ENCODE measurements at places on chromosomes 7 and 10. TPM values are rescaled to one million over a fixed set of nuclear protein-coding genes. Genes with fewer than 3 reads are reported as not detected.
A peak's percentile ranks its signal among the peaks of the same experiment; 100 is the strongest.

Gene CDC123
- polyA plus RNA-seq = 145 TPM

Gene ZPBP
- not detected for polyA plus RNA-seq

Gene SH2B2
- polyA plus RNA-seq = 0.12 TPM

Gene HHEX
- 110 TPM for polyA plus RNA-seq

Gene SMKR1
- polyA plus RNA-seq = 1.8 TPM

Gene SEMA3E
- polyA plus RNA-seq = not detected

Gene TFR2
- 82.0 TPM for polyA plus RNA-seq

Gene SYT15
- 0.36 TPM for polyA plus RNA-seq

Gene PDIA4
- polyA plus RNA-seq = 155 TPM

Gene KAZALD1
- 8.9 TPM for polyA plus RNA-seq

Gene DENND2A
- polyA plus RNA-seq = not detected

Gene PVRIG
- not detected for polyA plus RNA-seq

Gene TRIM74
- not detected for polyA plus RNA-seq

Gene MNX1
- polyA plus RNA-seq = 4.0 TPM

Gene IQUB
- polyA plus RNA-seq = 0.62 TPM

Gene IFIT1
- polyA plus RNA-seq = 0.03 TPM

Gene GPR85
- 4.0 TPM for polyA plus RNA-seq

Gene RGR
- not detected for polyA plus RNA-seq

Gene MRC1
- polyA plus RNA-seq = 0.08 TPM

DNA sequence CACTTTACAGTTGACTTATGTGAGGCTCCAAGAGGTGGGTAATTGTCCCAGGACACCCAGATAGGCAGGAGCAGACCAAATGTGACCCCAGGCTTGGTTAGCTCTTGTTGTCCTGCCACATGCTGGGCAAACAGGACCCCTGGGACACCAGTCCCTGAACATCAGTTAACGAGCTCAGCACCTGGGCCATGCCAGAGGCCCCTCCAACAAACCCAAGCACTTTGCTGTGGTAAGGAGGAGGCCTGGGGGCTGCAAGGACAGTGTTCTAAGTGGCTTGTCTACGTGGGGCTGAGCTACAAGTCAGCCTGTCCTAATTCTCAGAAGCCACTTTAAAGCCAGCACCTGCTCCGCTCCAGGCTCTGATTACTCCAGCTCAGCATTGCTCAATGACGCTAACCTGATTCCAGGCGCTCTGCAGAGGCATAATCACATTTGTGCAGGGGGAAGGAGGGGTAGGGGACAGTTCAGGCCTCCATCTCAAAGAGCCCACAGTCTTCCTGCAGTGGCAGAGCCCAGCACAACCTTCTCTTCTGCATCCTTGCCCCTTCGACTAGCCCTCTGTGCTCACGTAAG, 57.2 kb downstream of the DDC start:
- peak; percentile 12 for DNase-seq

- DNase-seq = no peak
Observed at GRCh38 chr7:127476618-127477017, 84.1 kb upstream of the ZNF800 start.

- DNase-seq = no peak
Observed at GRCh38 chr7:1220977-1221745, 11.5 kb upstream of the UNCX start.

- DNase-seq = no peak
Observed at GRCh38 chr7:133095119-133095671, 13.3 kb upstream of the CHCHD3 start.

- no peak for DNase-seq
Observed at GRCh38 chr7:105673367-105674084, 92.2 kb upstream of the EFCAB10 start.

DNA sequence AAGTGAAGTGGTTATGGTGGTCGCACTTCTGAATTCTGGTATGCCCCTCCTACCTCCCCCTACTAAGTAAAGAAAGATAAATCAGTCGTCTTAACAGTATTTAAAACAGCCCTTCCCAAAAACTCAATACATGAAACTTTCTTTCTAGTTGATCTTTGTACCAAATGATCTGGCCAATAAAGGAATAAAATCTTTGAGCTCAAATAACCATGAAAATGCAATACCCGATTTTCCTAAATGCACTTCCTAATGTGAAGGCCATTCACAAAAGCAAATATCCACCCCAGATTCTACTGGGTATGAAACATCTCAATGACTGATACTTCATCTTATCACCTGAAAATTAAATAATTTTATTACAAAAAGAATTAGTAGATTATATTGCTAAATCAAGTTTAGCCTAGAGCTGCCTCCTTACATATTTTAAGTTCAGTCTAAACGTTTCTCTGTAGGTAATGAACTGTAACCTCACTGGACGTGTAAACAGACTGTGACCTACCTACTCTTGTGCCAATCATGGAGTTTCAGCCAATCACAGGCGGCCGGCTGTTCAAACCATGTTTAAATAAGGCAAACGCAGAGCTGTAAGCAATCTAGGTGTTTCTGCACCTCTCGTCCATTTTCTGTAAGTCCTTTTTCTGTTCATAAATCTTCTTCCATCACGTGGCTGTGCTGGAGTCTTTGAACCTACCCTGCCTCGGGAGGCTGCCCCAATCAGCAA, 146.9 kb upstream of the AKR1E2 start:
- DNase-seq = no peak

DNA sequence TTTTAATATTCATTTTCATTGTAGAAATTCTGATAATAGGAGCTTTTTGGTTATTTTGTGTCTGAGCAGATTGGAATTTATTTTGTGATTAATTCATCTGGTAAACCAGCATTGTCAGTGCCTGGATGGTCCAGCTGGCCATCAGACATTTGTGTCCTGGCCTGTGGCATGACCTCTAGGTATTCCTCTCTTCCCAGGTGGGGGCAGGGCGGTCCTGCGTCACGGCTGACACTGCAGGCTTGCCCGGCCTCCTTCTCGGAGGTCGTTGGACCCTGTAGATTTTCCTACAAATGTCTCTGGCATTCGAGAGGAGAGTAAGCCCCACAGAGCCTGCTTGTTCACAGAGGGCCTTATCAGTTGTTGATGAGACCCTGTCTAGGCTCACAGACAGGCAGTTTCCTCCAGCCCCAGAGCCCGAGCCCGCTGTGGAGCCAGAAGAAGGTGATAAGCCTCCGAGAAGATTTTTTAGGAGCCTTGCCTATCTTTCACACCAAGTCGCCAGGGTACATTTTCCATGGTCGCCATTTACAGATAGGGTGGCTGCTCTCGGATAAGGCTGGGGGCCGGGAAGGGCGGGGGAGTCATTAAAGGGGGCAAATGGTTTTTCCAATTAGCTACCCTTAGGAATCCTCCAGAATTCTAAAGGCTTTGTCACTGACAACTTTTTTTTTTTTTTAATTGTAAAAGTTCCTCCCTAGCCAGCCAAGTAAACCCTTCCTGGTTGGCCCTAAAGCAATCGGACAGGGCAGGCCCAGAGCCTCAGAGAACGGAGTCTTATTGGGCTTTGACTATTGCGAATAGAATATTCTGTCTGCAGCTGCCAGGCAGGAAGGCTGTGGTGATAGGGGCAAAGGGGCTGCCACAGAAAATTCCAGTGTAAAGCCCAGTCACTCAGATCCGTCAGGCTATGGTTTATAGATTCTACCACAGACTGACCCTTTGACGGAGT, 78.1 kb upstream of the TBX20 start:
- DNase-seq = peak; percentile 11

- no peak for DNase-seq
Observed at GRCh38 chr10:4382811-4383210, 443.2 kb upstream of the AKR1E2 start.

GRCh38 chr10:91713461-91714072, 80.7 kb upstream of the PPP1R3C start:
- DNase-seq = no peak

- no peak for DNase-seq
Observed at GRCh38 chr7:26699766-26700165, 164.6 kb downstream of the SKAP2 start.

- DNase-seq = no peak
Observed at GRCh38 chr7:112257073-112257472, 50.6 kb downstream of the ZNF277 start.

DNA sequence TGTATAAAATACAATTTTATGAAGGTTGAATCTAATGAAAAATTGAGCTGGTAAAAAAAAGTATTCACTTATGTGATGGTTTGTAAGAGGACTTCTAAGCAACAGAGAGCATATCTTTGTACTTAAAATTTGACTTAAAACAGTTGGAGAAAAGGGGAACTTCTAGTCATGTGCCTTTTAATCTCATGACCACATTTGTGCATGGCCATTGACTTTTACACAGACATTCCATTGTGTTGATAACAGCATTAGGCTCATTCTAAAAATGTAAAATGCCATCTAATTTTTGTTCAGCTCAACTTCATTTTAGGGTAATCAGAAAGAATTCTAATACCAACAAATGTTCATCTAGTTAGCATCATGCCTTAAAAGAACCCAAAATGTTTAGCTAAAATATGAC, 119.9 kb downstream of the HPSE2 start:
- no peak for DNase-seq

DNA sequence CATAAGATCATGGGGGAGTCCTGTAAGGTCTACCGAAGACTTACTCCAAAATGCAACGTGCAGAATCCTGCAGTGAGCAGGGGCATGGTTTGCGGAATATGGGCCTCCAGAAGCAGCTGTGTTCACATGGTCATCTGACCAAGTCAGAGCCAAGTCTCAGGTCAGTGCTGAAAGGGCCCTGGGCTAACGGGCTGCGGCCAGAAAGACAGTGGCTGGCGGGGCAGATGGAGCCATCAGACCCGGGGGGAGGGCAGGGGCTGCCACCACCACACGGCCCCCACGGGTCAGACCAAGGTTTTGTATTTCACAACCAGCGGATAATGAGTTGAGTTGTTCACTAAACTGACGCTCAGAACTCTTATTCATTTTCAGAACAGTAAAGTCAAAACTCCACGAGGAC, 522.3 kb downstream of the PTPRN2 start:
- DNase-seq = no peak

GRCh38 chr7:149823191-149823630, 15.0 kb upstream of the ZNF862 start:
- no peak for DNase-seq

DNA sequence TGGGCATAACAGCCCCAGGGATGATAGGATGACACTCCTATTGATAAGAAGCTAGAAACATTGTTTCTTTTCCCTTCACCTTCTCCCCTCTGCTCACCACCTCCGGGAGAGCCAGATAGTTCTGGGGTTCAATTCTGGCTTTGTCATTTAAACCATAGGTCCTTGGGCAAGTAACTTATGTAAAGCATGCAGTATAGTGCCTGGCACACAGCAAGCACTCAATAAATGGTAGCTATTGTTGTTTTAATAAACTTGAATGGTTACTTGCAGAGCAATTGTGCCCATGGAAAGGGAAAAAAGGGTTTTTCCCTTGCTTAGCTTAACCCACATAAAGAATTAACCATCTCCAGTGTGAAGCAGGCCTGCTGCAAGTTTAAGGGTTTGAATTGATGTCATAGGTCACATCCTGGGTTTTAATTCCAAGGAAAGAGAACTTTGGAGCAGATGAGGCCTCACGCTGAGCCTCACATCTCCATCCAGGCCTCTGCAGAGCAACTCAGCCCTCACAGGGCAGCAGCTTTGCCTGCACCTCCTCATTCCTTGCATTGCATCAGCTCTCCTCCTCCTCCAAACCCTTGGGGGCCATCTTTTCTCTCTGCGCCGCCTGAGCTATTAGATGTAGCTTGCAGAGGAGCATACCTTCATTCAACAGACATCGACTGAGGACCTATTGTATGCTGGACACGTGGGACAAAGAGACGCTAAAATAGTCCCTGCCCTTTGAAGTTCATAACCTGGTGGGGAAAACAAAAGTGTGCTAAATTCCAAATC, 22.9 kb downstream of the ZNF775 start:
- no peak for DNase-seq

DNA sequence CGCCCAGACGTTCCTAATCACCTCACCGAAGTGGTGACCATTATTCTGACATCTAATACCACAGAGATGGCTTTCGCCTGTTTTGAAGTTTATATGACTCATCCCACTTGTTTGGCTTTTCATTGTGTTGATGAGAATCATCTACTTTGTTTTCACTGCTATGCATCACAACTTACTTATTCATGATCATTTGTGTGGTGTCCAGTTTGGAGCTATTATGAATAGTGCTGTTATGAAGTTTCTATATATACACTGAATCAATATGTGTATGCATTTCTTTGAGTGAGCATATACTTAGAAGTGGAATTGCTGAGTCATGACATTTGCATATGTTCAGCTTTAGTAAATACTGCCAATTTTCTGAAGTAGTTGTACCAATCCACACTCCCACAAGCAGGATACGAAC, 38.6 kb upstream of the TNKS2 start:
- DNase-seq = no peak

- peak; percentile 98 for DNase-seq
Observed at GRCh38 chr7:155804897-155805825, 7.1 kb downstream of the SHH start.

DNA sequence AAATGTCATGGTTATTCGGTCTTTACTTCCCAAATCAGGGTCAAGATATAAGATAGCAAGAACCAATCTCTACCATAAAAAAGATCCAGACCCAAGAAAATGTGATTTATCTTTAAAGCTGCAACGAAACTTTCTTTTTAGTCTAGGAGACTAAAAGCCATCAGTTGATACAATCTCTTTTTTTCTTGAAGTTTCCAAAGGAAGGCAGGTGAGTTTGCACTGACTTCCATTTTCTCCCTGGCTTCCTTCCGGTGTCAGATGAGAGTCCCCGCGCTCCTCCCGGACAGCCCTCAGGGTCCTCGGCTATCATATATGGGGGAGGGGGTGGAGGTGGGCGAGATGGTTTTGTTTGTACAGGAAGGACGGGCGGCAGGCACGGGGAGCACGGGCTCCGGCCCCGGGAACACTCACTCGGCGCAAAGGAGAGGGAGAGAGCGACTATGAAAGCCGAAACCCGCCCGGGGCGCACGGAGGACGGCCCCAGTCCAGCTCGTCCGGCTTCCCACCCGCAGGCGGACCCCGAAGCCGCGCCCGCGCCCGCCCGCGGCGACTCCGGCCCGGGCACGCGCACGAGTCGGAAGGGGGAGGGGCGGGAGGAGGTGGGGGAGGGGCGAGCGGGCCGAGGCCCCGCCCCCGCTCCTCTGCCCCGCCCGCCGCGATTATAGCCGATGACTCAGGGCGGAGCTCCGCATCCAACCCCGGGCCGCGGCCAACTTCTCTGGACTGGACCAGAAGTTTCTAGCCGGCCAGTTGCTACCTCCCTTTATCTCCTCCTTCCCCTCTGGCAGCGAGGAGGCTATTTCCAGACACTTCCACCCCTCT, at the start of gene BAG3:
Gene BAG3 (plus strand): TSS at position 689 of the 822 bp plus-strand sequence. CDS start 296 bp downstream, outside the sequence.
- DNase-seq = peak; percentile 84

DNA sequence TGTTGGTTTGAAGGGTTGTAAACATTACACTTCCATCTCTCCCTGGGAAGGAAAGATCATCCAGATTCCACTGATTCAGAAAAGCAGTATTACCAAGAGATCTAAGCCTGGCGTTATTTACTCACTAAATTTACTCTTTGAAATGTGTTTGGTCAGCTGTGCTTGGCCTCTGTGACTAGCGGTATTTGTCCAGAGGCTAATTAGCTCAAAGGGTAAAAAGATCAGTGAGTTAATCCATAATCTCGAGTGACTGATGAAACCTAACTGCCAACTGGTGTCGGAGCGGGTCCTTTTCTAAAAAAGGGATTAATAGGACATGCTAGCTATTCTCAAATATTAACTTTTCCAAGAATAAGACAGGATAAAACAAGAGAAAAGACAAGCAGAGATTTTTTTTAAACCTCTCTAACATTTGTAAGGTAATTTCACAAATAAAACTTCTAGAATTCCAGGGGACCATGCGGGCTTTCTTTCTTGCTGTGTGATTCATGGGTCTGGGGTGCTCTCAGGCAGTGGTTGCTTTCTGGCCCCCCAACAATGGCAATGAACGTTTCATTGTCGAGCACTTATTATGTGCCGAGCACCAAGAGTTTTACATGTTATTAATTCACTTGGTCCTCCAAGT, 247.3 kb upstream of the AOAH start:
- no peak for DNase-seq

- DNase-seq = peak; percentile 70
Observed at GRCh38 chr7:16644636-16645592, 640 bp downstream of the ANKMY2 start.

Data from K562 (cell line).